ENCODE measurements at places on chromosomes 2 and 18.

DNA sequence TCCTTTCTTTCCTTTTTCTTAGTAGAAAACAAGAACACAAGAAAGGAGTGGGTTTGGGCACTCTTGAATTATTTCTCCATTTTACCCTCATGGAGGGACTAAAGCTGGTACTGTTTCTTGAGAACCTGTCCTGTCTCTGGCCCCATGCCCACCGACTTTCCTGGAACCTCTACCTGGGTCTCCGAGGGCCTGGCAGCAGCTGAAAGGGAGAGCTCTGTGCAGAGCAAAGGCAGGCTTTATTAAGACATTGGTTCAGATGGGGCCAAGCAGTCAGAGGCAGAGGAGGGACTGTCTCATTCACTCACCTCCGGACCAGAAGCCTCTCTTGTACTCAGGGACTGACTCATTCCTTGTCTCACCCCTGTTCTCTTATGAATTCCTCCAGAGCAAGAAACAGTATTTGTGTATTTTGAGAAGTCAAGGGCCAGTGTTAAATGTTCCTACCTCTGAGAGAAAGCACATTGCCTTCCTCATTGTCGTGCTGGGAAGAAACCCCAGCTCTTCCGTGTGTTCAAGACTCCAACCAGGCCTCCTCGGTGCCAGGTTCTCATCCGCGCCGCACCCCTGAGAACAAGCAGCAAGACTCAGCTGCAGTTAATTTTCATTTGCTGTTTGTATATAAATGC lies 201.9 kb upstream of the NT5C1B start:
- DNase-seq = no peak

DNA sequence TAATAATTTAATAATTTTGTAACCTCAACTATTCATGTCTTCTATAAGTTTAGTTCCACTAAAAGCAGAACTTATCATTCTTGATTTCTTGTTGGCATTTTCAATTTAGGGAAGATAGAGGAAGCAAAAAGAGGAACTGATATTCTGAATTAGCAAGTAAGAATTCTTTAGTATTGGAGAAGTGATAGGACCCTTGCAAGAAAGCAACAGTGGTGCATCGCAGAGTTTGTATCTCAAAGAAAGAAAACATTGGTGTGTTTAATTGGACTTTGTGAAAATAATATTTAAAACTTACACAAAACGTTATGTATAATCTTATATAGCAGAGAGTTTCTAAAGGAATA lies 36.5 kb upstream of the TNFRSF11A start:
- DNase-seq = no peak

DNA sequence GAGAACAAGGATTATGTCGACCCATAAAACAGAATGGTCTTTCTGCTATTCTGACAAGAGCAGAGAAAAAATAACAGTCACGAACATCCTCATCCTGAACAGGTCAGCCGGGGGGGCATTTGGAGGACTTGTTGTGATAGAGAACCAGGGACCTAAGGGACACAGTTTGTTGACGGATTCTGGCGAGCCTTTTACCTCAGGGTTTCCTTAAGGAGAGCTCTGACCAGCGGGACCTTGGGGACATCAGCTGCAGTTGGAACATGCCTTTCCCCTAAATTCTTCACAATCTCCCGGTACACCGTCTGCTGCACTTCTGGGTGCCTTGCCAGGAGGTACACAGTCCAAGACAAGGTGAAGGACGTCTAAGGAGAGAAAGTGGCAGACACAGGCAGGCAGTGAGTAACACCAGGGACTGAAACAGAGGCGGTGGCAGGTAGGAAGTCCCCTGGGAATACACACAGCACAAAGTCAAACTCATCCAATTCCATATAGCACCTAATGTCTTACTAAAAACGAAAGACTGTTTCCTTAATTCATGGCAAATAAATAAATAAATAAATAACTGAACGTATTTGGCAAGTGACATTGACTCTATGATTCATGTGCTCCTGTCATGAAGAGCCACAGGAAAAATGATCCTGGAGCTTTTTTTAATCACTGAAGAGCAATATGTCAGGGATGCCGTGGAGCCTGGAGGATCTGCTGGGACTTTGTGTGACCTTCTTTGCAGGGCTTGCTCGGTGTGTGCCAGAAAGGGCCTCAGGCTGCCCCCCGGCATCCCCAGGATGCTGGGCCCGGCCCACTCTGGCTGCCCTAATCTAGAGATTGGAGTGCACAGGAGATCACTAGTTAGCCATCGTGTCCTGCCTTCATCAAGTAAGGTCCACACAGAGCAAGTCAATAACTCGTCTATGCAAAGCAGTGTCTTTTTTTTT lies 24.7 kb downstream of the CYP27C1 start:
- no peak for DNase-seq

DNA sequence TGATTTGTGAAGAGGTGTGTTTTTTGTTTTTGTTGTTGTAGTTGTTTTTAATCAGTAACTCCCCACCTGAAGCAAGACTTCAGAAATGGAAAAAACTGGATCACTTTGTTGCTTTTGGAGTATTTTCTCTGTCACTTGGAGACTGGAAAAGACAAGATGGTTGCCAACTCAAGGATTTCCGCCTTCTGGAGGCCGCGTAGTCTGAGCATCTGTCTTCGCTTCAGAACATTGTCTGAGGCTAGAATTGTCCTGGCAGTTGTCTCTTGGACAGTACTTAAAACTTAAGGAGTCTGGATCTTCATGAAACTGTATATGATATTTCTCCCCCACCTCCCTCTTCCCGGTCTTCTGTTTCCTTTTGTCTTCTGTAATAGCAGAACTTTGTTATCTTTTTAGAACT lies 67.7 kb downstream of the ARHGAP28 start:
- no peak for DNase-seq
